ENCODE measurements at places on chromosomes 3 and 15.
A peak's percentile ranks its signal among the peaks of the same experiment; 100 is the strongest.

- no peak for DNase-seq
Observed at GRCh38 chr15:59180945-59181600, 25.6 kb upstream of the LDHAL6B start.

- DNase-seq = no peak
Observed at GRCh38 chr3:134299888-134300206, 49.2 kb upstream of the RYK start.

DNA sequence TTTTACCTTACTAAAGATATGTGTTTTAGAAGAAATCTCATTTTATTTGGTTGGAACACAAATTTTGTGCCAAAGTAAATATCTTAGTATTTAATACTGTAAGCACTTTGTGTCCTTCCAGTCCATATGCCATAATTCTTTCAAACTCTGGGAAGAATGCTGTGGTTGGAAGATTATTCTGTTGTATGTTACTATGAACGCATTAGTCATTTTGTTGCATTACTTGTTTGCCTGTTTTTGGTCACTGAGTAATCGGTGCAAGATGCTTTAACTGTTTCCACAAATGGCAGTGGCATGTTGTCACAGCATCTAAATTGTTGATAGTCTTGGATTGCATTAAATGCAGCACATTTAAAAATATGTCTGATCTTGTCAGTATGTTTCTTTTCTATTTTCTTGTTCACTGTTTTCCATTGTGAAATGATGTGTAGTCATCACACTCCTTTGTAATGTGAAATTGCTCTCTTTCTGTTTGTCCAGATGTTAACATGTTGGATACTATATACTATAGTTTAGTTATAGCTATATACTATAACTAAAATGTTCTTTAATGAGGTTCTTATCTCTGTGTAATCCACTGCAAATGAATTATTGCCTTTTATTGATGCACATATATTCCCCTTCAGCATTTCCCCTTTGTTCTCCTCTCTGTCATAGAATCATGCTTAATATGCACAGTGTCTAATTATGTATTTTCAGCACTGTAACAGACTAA, 89.9 kb upstream of the FLNB start:
- DNase-seq = no peak

DNA sequence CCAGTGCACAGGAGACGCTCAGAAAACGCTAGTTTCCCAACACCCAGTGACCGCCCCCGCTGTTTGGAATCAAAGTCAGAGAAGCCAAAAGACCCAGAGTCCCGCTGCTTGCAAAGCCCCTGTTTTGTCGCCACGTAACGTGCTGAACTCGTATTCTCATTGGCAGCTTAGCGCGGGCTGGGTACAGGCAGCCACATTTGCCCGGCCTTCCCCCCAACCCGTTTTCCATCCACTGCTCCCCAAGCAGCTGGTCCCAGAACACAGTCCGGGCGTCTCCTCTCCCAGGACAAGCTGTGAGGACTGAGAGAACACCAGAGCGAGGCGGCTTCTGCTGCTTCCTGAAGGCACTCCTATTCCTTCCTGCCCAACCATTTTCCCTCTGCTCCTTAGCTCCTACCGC, 54.8 kb downstream of the RASGRF1 start:
- DNase-seq = no peak

- no peak for DNase-seq
Observed at GRCh38 chr3:115709093-115709492, 85.8 kb downstream of the GAP43 start.

DNA sequence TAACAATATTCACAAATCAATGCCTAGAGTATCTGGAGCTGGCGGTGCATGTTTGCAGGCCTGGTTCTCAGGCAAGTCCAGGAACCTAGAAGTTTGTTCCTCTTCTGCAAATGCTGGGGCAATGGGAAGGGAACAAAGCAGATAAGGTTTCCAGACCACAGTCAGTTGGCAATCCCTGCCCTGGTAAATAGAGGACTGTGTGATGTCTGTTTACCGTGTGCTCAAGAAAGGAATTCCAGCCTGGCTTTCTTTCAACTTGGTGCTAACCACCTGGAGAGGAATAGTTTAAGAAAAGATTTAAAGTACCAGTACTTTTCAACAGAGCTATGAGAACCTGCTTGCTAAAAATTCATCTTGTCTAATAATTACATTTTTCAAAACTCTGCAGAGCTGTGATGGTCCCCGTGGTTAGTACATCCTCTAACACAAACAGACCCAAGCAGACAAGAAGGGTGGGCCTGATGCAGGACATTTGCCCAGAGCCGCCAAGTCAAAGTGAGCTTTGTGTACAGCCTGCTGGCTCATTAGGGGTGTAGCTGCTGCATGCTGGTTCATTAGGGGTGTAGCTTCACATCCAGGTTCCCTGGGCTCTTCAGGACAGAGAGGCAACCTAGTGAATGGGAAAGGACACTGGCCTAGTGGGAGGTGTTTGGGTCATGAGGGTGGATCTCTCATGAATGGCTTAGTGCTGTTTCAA, 220.5 kb downstream of the SQOR start:
- no peak for DNase-seq

DNA sequence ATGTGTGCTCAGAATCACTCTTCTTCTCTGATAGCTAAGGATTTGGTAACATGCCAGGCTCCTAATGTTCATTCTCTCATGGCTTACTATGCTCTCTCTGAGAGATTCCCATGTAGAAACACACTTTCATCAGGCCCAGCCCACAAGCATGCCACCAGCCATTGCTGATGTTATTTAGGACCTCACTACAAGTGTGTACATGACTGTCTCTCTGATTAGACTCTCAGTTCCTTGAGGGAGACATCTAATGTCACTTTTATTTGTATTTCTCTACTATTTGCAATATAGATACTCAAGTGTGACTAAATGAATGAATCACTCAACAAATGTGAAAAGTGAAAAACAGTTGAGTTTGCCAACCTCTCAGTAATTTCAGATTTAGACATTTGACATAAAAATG, 84.3 kb upstream of the ARL6 start:
- DNase-seq = no peak

DNA sequence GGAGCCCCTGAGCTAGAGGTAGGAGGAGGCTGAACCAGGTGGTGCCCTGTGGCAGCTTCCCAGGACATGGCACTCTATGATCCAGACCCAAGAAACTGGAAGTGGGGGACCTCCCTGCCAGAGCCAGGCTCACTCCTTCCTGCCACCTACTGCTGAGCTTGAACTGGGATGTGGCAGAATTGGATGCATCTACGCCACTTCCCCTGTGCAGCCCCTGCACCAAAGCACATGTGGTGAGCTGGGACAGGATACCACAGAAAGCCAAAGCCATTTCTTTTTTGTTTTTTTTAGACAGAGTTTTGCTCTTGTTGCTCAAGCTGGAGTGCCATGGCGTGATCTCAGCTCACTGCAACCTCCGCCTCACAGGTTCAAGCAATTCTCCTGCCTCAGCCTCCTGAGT, 518.0 kb upstream of the PPP2R3A start:
- DNase-seq = no peak

GRCh38 chr15:95459273-95459672, 871.2 kb upstream of the NR2F2 start:
- no peak for DNase-seq

DNA sequence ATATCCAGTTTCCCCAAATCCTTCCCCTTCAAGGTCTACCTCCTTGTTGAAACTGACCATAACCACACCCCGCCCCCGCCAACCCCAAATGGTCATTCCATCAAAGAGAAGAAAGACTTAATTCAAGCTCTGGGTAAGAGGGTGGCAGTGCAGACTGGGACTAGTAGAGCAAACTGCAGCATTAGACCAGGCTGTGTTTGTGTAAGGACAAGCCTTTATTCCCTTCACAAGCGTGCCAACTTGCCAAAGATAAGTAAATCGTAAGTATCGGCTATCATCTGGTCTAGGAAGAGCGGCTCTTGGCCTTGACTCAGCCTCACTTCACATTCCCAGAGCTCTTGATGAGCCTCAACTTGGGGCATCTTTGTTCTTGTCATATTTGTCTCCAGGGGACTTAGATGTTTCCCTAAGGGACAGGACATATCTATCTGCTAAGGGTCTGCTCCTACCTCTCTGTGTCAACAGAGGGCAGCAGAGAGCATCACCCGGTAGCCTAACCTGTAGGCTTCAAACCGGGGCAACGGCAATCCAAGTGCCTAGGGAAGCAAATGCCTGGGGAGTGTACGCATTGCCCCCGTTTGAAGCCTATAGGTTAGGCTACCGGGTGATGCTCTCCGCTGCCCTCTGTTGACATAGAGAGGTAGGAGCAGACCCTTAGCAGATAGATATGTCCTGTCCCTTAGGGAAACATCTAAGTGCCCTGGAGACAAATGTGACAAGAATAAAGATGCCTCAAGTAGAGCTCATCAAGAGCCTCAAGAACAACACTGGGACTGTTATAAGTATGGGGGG, 8.9 kb upstream of the MAP3K13 start:
- no peak for DNase-seq

DNA sequence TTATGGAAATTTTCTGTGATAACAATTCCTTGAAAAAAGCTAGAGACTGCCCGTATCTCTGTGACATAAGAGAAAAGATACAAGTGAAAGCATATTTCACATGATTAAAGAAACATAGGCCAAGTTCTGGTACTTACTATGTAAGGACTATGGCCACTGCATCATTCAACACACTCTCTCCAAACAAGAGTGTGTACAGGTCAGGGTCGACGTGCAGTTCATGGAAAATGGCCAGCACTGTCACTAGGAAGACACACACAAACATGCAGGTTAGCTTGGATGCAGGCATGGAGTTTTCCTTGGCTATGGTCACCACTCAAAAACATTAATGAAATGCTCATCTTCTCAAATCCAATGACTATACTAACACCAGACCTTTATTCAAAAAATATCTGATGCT, 196.2 kb downstream of the SLC9A9 start:
- no peak for DNase-seq

DNA sequence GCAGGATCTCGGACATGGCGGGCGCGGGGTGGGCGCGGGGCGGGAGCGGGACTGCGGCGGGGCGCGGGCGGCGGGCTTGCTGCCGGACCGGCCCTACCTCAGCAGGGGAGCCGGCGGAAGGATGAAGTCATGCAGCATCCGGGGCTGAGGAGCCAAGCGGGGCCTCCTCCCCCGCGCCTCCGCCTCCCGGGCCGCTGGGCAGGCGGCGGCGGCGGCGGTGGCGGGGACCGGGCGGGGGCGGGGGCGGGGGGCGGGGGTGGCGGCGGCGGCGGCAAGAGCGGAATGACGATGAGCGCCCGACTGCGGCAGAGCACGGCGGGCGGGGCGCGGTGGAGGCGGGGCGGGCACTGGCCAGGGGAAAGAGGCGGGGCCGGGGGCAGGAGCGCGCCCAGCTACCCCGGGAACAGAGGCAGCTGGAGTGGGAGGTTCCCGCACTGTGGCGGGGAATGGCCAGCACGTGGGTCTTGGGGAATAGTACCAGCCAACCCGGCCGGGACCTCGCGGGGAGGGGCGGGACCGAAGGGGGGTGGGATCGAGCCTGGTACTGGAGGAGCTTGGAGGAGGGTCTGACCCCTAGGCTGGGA, at the start of gene CAMK2N2:
CAMK2N2 (minus strand) TSS at position 284 of the 584 bp plus-strand sequence; CDS start at position 16, 268 bp downstream.
- DNase-seq = peak; percentile 24

- no peak for DNase-seq
Observed at GRCh38 chr3:195236801-195237570, 34.0 kb downstream of the XXYLT1 start.

- DNase-seq = no peak
Observed at GRCh38 chr3:143083781-143084180, 35.8 kb upstream of the CHST2 start.

DNA sequence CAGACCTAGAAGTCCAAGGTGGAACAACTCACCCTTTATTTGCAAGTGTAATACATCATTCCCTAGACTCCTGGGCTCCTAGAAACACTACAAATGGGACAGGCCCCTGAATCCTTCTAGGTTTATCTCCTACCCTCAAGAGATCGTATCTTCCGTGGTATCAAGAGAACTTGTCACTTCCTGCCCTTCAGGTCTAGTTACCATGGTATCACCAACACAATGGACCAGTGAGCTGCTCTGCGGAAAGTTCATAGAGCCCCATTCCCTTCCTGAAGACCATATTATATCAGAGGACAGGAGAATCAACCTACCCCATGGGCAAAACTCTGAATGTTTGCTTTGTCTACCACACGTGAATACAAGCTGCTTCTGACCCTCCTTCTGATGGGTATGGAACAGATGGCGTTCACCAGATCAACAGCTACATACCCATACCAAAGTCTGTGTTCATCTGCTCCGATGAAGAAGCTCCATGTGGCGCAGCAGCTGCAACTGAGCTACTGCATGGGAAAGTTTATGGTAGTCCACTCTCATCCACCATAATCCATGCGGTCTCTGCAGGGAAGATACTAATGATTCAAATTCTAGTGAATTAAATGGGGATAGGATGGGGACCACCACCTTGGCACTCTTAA, 84.6 kb upstream of the KLF13 start:
- DNase-seq = no peak

Data from activated CD8-positive, alpha-beta memory T cell treated with anti-CD3 and anti-CD28 coated beads for 1 hour (primary cell).